ENCODE measurements at places on chromosomes 6 and 20.

DNA sequence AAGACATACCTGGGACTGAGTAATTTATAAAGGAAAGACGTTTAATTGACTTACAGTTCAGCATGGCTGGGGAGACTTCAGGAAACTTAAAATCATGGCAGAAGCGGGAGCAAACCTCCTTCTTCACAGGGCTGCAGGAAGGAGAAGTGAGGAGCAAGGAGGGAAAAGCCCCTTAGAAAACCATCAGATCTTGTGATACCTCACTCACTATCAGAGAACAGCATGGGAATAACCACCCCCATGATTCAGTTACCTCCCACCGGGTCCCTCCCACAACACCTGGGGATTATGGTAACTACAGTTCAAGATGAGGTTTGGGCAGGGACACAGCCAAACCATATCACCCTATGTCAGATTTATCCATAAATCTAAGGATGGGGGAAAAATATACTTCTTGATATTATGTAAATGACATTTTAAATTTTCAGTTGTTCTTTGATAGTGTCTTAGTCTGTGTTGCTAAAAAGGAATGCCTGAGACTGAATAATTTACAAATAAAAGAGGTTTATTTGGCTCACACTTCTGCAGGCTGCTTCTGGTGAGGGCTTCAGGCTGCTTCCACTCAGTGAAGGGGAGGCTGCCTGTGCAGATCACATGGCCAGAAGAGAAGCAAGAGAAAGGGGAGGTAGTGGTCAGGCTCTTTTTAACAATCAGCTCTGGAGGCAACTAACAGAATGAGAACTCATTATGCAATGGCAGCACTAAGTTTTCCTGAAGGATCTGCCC lies 1.2 kb upstream of the MCM9 start:
- no peak for DNase-seq

DNA sequence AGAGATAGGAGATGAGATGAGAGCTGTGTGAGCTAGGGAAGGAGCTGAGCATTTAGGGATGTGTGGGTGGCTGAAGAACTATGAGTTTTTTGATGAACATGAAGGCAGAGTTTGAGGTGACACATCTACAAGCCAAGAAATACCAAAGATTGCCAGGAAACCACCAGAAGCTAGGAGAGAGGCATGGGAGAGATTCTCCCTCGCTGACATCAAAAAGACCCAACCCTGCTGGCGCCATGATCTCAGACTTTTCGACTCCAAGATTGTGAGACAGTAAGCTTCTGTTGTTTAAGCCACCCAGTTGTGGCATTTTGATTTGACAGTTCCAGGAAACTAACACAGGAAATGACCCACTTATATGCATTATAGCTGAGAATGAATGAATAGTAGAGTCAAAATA lies 790.9 kb downstream of the TFAP2A start:
- no peak for DNase-seq

GRCh38 chr6:133707456-133707855 lies 181.5 kb upstream of the TCF21 start:
- no peak for DNase-seq

DNA sequence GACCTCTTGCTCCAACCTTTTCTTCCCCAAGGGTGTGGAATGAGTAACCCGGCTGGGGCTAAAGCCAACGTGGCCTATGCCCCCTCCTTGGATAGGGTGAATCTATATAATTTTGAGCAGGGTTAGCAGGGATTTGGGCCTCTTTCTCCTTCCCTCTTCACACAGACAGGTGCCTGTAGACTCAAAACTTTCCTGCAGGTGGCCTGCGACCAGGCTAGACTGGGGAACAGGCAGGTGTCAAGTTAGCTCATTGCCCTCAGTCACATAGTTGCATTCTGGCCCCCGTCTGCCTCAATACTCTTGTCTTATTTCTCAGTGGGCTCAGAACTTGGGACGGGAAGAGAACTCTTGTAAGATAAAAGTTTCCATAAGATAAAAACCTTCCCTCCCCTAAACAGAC lies 243.0 kb downstream of the ATXN1 start:
- no peak for DNase-seq

DNA sequence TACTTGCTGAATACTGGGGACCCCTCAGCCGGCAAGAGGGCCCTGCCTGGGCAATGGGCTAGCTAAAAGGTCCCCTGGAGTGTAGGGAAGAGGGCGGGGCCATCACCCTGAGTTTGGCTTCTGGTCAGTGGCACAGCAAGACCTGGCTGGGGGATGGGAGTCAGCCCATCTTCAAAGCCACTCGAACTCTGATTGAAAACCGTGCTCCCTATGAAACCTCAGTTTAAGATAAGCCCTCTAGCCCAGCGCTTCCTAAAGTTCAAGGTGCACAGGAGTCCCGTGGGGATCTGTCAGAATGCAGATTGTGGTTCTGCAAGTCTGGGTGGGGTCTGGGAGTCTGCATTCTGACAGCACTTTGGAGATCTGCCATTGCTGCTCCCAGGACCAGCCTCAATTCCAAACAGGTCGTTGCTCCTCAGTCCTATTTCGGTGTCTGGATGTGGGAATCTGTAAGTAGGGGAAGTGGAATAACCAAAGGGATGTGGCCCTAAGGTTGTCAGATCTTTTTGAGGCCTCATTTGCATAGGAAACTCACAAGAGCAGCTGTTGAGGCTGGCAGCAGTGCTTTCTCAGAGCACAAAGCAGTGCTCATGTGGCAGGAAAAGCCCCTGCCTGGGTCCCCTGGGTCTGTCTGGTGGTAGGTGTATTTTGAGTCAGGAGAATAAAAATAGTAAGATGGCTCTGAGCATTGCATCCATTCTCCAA lies 85.3 kb upstream of the SCP2D1 start:
- no peak for DNase-seq

GRCh38 chr6:140320081-140321080 lies 945.9 kb upstream of the CITED2 start:
- DNase-seq: no peak

DNA sequence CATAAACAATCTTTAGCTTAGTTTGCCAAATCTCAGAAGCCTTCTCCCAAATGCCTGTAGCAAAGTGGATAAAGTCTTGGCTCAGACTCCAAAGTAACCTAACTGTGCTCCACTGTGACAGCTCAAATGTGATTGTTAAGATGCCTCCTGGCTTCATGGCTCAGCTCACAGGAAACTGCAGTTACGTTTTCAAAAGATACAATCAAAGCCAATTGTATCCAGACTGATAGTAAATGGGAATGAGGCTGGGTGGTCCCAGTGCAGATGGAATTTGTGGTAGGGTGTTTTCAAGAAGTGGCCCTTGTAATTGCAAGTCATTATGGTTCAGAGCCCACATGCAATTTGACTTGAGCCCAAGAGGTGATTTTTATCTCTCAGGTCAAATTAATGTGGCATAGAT lies 151.2 kb upstream of the TAB2 start:
- DNase-seq: no peak

- no peak for DNase-seq
Observed at GRCh38 chr6:13485923-13486562, 1.4 kb downstream of the GFOD1 start.
